ENCODE measurements at places on chromosomes 4 and X. TPM values are rescaled to one million over a fixed set of nuclear protein-coding genes. Genes with fewer than 3 reads are reported as not detected.
A peak's percentile ranks its signal among the peaks of the same experiment; 100 is the strongest.

DNA sequence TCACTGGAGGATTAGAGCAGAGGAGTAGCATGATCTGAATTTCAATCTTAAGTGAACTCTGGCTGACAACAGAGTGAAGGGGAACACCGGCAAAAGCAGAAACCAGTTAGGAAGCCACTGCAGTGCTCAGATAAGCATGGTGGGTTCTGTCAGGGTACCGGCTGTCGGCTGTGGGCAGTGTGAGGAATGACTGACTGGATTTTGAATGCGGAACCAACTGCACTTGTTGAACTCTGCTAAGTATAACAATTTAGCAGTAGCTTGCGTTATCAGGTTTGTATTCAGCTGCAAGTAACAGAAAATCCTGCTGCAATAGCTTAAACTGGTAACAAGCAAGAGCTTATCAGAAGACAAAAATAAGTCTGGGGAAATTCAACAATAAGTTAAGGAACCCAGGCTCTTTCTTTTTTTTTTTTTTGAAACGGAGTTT is 5.2 kb downstream of the HTT start:
- DNase-seq, result no peak

Gene GAB3
- 0.60 TPM for total RNA-seq

DNA sequence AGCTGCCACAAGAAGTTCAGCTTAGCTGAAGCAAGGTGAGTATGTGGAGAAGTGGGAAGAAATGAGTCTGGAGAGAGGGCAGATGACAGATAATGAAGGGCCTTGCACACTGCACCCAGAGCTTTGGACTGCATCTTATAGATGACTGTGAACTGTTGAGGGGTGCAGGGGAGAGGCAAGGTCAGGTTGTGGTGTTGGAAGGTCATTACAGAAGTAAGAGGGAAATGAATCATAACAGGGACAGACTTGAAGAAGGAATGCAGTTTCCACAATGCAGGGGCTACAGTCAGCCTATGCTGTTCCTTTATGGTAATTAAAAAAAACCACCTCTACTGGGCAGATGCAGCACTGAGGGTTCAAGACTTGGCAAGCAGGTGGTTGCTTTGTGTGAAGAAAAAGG is 4.8 kb upstream of the IGFBP7 start:
- DNase-seq, result peak; percentile 43

GRCh38 chrX:120797188-120797851 is 78.3 kb downstream of the CT47B1 start:
- DNase-seq, result no peak

GRCh38 chr4:73945140-73945539 is 36.7 kb downstream of the PF4 start:
- DNase-seq, result no peak

DNA sequence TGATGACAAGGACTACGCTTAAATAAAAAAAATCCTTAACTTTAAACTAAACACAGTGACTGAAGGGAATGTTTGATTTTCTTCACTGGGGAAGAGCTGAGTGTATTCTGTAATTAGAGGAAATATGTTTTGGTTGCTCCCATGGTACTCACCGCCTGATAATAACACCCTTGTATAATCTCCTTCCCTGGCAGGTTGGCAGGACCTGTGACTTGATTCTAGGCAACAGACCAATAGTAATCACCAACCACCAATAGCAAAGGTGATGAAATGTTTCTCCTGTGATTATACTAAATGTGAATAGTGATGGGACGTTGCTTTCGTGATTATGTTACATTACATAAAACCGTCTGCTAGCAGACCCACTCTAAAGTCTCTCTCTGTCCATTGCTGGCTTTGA is 536.8 kb upstream of the CPEB2 start:
- DNase-seq, result no peak

- no peak for DNase-seq
These were observed 73.6 kb upstream of the MAOA start for GRCh38 chrX:43582540-43582913.

DNA sequence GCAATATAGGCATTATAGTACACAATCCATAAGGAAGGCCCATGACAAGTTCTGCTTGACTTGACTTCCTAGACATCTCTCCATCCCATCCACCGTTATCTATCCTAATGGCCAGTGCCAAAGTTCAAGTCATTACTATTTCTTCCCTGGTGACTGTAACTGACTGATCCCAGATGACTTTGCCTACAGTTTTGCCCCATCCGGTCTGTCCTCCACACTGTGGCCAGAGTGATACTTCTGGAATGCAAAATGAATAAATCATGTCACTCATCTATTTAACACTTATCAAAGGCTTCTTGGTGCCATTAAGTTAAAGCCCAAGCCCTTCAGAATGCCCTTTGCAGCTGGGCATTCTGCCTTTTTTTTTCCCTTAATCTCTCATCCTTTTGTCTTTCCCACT is 130.8 kb downstream of the PPARGC1A start:
- no peak for DNase-seq

DNA sequence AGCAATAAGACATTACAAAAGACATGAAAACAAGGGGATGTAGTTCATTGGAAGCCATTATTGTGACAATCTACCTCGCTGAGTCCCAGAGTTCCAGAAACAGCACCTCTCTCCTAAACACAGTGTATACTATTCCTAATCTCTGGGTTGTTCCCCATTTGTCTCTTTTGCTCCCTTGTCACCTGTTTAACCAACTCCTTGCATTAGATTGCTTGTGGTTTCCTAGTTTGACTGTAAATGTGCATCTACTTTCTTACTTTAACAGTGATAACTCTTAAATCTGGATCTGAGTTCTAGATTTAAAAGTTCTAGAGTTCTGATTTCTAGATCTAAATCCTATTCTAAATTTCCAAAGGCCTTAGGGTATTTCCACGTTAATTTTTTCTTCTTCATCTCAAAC is 71.6 kb upstream of the TET2 start:
- DNase-seq, result no peak

- DNase-seq, result peak; percentile 64
These were observed 179.9 kb downstream of the KCNIP4 start for GRCh38 chr4:21768349-21769310.

Gene CT45A6
- not detected for total RNA-seq

DNA sequence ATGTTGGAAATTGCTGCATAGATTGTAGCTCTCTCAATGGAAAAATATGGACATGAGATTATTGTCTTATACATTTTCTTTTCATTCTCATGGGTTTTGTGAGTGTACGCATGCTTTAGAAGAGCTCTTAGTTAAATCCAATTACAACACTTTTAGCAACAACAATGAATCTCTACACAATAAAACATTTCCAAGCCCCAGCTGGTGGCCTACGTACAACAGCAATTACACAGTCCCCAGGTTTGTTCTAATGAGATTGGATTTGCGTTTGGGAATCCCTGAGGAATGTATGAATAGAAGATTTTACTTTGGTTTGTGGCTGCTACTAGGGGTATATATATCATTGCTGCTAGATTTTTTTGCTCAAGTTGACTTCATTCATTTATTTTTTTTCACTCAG is 98.6 kb downstream of the FHDC1 start:
- no peak for DNase-seq

DNA sequence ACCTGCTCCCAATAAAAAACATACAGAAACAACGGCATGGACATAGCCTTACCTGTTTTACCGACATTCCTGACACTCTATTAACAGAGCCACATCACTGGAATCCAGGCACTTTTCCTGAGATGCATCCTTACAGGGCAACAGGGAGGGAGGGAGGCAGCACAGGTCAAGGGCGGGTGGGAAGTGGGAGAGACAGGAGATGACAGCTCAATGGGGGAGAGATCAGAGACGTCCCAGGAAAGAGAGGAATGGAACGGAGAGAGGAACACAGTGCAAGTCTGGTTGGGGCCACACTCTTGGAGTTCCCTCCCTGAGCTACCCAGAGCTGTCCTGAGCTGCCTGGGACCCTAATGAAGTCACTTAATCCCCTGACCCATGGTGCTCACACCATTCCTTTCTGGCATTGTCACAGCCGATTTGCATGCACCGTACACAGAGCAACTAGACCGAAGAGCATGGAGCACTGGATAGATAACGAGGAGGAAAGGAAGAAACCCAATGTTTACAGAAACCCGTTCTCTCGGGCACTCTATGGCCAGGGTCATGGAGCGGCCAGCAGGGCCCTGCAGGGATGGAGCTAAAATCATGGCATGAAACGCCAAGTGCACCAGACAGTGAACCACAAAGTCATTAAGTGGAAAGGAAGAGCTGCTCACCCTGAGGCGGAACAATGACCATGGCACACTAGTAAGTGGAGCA is 93.1 kb downstream of the NSUN7 start:
- DNase-seq, result no peak

DNA sequence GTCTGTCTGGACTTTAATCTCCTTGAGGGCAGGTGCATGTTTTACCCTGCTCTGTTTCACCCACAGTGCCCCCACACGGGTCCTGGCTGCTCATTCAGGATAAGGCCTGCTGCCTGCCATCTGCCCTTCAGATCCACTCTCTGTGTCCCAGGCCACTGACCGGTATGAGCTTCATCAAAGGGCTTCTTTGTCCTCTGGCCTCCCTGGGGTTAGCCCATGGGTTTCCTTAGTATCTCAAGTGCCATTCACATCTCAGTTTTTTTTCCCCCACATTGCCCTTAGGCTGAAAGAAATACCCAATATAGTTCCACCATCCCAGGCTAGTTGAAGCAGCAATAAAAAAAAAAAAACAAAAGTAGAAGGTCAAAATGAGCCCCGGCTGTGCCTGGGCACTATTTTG is 9.3 kb downstream of the CD99L2 start:
- DNase-seq, result no peak

GRCh38 chr4:74671080-74671698 is 123.1 kb downstream of the BTC start:
- DNase-seq, result peak; percentile 90

GRCh38 chr4:123825596-123826291 is 429.1 kb downstream of the SPRY1 start:
- DNase-seq, result no peak

DNA sequence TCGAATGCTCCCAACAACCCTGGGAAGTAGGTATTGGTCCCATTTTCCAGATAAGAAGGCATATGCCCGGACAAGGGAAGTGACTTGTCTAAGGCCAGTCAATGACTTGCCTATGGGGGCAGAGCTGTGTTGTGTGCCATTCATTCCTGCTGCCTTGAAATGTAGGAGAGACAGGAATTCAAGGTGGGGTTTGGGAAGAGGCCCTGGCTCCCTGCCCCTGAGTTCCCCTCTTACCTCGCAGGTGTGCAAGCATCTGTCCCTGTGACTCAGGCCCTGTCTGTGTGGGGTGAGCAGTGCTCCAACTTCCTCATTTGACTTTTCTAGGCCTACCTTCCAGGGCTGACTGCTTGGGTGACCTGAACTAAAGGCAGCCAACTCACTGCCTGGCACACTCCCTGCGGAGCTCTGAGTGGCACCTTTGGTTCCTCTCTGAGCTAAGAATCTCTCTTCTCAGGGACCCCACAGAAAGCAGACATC is 5.1 kb downstream of the EFNB1 start:
- DNase-seq, result no peak

Gene SCRG1
- 0.04 TPM for total RNA-seq

DNA sequence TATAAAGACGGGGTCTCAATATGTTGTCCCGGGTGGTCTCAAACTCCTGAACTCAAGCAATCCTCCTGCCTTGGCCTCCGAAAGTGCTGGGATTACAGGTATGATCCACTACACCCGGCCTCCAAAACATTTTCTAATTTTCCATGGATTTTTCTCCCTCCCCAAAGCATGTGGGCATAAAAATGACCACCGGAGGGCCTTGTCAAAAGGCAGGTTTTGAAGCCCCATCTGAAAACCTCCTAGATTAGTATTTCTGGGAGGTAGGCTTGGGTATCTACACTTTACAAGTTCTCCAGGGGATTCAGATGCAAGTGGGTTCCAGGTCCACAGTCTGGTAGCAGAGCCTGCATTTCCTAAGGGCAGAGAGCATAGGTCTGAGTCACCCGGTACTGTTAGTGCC is 1.4 kb upstream of the GPR173 start:
- peak; percentile 2 for DNase-seq

DNA sequence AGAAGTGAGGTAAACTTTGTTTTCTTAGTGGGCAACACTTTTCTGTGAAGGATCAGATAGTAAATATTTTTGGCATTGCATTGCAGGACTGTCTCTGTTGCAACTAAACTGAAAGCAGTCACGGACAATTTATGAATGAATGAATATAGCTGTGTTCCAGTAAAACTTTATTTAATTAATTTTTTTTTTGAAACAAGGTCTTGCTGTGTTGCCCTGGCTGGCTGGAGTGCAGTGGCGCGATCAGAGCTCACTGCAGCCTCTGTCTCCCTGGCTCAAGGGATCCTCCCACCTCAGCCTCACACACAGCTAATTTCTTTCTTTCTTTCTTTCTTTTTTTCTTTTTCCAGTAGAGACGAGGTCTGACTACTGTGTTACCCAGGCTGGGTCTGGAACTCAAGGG is 15.8 kb downstream of the RBM10 start:
- no peak for DNase-seq

Gene GLUD2
- 0.18 TPM for total RNA-seq

- no peak for DNase-seq
These were observed 25.4 kb downstream of the ELOVL6 start for GRCh38 chr4:110172972-110173371.

- no peak for DNase-seq
These were observed 2.5 kb upstream of the GABRA2 start for GRCh38 chr4:46392421-46392820.

DNA sequence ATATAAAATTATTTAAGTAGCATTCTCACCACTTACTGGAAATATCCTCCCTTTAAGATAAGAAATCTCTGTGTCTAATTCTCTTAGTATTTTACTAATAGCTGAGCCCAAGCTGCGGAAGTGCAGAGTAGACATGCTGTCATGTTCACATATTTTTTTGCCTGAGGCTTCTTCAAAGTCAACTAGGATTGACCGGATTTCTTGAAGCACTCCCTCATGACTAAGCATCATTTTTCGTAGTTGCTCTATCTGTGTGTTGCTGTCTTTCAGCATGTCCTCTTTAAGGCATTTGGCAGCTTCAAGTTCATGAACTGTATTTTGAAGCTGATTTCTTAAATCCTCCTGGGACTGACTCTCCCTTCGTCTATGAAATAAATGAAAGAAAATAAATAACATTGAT is 36.9 kb downstream of the CCDC158 start:
- peak; percentile 29 for DNase-seq

Gene MSX1
- 15.6 TPM for total RNA-seq

Gene PAGE5
- not detected for total RNA-seq

- peak; percentile 68 for DNase-seq
These were observed 8.2 kb downstream of the RTL3 start for GRCh38 chrX:78650906-78651437.

GRCh38 chrX:152177052-152177451 is 38.7 kb upstream of the MAGEA10 start:
- no peak for DNase-seq

- no peak for DNase-seq
These were observed 370.7 kb downstream of the GPAT3 start for GRCh38 chr4:83906561-83906960.

- DNase-seq, result no peak
These were observed 32.7 kb downstream of the TBC1D14 start for GRCh38 chr4:6942238-6942800.

- DNase-seq, result peak; percentile 63
These were observed 13.6 kb downstream of the GASK1B start for GRCh38 chr4:158159054-158159717.

Gene FAM9C
- total RNA-seq, result not detected

Gene SLC9B1
- 0.14 TPM for total RNA-seq

Gene NXF2
- total RNA-seq, result not detected
